ENCODE measurements at places on chromosomes 2 and 18.

DNA sequence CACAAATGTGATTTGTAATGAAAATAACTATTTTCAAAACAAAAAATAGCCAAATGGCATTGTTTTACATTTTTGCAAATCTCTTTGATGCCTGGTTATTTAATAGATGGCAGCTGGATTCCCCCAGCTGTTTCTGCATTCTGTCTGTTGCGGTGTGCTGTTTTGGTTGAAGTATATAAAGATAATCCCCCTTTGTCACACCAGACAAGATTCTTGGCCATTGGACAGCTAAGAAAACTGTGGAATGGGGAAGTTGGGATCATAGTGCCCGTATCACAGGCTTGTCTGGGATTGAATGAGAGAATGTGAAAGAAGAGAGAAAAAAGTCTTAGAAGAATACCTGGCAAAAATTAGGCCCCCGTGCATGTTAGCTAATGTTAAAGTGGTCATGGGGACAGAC lies 19.5 kb upstream of the LYPD6B start:
- no peak for DNase-seq

DNA sequence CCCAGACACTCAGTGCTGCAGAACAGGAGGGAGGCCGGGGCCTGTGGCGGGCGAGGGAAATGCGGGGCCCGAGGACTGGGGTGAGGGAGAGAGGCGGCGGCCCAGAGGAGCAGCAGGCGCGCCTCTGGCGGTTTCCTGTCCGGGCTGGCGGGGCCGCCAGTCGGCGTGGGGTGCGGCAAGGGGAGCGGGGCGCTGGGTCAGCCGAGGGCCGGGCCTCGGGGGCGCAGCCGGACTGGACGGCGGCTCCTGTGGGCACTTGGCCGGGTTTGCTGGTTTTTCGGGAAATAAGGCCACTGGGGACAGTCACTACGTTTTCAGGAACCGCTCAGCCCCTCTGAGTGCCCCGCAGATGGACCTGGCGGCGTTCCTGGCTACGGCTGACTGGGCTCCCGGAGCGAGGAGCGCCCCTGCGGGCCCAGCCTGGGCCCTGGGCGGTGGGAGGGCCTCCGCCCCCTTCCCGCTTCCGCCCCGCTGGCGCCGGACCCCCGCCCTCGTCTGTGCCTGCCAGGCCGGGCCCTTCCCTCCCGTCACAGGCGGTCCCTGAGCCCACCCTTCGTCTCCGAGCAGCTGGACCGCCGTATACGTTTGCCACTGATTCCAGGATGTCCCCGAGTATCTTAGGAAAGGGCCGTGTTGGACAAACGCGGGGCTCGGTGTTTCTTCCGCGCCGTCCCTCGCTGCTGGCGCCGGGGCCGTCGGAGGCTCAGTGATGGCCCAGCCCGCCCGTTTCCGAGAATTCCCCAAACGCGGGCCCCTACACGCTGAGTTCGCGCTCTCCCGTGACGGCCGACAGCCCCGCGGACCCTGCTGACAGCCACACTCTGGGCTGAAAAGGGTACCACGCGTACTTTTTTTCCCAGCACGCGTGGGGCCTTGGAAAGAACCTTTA lies 84.6 kb downstream of the FAM210A start:
- no peak for DNase-seq

GRCh38 chr2:197930570-197931278 lies 126.3 kb downstream of the PLCL1 start:
- DNase-seq, result no peak

DNA sequence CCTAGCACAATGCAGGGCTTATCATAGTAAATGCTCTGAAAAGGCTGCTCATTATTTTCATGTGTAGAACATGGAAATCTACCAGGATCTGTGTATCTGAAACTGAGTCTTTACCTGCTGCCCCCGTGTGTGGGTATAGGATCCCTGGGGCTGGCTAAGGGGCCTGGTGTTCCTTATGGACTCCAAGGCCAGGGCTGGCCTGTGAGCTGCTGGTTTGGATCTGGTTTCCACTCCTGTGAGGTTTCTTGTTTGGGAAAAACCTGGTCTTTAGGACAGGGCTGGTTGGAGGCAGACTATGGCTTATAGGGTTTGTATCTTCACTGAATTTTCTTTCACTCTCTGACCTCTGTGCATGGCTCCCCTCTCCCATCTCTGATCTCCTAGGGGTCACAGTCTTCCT lies 80.8 kb downstream of the DYSF start:
- DNase-seq, result no peak

Measured in skeletal muscle cell (primary cell).